Vagina (tissue), 2 donors: ENCODE measurements at places on chromosomes 1 and 21.

DNA sequence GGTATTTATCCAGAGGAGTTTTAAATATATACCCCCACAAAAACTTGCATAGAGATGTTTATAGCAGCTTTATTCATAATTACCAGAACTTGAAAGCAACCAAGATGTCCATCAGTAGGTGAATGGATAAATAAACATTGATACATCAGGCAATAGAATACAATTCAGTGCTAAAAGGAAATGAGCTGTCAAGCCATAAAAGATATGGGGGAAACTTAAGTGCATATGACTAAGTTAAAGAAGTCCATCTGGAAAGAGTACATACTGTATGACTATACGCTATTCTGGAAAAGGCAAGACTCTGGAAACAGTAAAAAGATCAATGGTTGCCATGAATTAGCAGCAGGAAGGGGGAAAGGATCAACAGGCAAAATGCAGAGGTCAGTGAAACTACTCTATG is 366.7 kb downstream of the HHIPL2 start:
- DNase-seq: no peak

GRCh38 chr1:224897529-224898327 is 31.7 kb upstream of the DNAH14 start:
- no peak for DNase-seq

GRCh38 chr1:92481971-92482664 is 4.6 kb downstream of the GFI1 start:
- no peak for DNase-seq

DNA sequence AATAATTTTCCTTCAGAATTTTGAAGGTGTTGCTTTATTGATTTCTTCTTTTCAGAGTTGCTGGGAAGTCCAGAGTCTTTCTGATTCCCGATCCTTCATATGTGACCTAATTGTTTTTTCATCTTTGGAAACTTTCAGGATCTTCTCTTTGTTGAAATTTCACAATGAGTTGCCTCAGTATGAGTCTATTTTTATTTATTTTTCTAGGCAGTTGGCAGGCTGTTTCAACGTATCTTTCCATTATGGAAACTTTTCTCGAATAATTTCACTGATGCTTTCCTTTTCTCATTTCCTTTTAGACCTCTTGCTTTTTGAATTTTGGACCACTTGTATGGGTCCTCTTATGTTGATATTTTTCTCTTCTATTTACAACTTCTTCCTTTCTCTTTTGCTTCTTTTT is 354.3 kb downstream of the TGFB2 start:
- no peak for DNase-seq

DNA sequence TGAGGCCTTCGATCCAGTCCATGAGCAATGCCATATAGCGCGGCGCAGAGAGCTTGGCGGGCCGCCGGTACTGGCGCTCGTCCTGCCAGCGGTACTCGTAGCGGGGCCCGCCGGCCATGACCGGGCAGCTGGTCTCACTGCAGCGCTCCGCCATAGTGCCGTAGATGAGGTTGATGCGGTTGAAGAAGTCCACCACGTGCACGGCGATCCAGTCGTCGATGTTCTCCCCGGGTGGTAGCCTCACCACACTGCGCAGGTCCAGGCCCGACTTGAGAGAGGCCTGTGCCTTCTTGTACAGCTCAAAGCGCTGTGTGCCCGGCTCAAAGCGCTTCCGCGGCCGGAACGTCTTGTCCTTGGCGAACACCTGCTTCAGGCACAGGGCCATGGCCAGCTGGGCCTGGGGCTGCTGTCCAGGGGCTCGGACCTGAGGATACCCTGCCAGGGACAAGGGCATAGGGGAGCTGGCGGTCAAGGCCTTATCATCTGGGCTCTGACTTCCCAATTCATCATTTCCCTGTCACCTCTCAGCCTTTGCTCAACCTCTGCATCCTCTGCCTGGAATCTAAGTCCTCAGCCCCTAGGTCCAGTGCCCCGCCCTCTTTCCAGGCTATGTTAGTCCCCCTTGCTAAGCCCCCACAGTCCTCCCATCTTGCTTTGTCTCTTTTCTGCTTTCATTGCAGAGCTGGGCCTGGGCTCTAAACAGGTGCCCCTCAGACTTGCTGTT is 3.5 kb downstream of the MOB3C start:
- DNase-seq: no peak

DNA sequence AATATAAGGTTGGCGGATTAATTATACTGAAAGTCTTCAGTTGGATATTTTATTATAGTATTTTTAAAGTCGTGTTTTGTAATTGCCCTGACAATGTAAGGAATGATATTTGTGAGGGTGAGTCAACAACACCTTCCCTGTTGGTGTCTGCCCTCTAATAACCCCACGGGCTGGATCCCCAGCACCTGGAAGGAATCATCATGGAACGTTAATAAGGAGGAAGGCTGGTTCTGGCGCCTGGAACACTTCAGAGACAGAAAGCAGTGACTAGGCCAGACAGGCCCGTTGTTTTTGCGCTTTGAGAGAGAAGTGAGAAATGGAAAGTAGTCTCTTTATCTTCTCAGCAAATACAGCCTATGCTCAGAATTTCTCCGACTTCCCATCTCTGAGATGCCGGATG is 31.6 kb downstream of the TEX35 start:
- DNase-seq: peak; percentile 37

DNA sequence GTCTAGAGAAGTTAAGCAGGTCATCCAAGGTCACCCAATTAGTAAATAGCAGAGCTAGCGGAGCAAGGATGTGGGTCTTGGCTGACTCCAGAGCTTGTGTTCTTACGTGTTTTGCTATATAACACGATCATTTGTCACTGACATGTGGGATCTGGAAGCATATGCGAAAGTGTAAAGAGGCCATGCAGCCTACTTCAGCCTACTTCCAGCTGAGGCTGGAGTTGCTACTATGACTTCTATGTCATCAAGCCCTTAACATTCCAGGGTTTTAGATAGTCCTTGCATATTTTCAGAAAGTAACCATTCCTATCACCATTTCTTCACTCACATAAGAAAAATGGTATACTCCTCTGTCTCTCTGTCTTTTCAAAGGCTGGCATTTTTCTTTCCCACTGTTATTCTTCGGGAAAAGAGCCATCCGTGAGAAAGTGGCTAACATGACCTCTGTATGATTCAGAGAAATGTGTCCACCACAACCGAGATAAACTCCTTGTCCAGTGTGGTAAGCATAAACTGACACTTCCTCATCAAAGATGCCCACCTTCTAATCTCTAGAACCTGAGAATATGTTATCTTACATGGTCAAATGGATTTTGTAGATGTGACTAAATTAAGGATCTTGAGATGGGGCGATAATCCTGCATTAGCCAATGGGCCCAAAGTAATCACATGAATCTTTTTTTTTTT is 24.0 kb upstream of the ABL2 start:
- no peak for DNase-seq

- no peak for DNase-seq
Measured at GRCh38 chr1:42593486-42594100, 64.6 kb upstream of the PPIH start.

GRCh38 chr1:10936998-10937901 is 75.2 kb upstream of the TARDBP start:
- no peak for DNase-seq

DNA sequence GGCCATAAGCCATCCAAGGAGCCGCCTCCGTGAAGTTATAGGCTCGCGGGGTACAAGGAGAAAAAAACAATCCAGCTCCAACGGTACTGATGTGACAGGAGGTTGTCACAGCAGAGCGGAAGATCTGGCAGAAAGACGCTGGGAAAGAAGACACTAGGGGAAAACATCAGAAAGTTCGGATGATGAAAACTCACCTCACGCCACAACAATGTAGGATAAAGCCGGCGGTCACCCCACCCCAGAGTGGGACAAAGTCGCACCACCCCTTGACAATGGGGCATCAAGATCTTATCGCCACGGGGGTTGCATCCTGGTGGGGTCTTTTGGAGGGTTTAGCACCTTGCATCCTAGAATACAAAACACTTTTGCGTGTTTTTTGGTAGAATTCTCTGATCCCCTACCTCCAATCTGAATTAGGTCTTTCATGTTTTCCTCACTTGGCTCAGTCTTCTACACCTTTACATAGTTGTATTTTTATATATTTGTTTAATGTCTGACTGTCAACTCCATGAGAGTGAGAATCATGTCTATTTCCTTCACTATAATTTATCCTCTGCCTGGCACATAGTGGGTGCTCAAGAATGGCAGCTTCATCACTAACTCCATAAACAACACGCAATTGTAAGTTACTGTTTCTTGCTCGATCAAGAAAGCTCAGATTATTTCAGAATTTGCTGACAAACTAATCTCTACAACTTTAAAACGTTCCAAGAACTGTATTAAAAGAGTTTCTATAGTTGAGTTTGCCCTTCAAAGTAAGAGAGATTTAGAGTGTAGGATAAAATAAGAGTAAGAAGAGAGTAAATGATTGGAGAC is 611 bp upstream of the ZSWIM5 start:
- DNase-seq: no peak

GRCh38 chr21:17650292-17650691 is 37.6 kb upstream of the BTG3 start:
- DNase-seq: no peak
